CD4-positive, CD25-positive, alpha-beta regulatory T cell (primary cell): ENCODE measurements at places on chromosomes 1 and 21. TPM values are rescaled to one million over a fixed set of nuclear protein-coding genes. Genes with fewer than 3 reads are reported as not detected.

The CRP gene
- not detected for total RNA-seq

The ERICH3 gene
- total RNA-seq: not detected

The FOXO6 gene
- total RNA-seq: 0.91 TPM

The GSTM5 gene
- not detected for total RNA-seq

The HAPLN2 gene
- total RNA-seq: not detected

The DRAXIN gene
- not detected for total RNA-seq

The HHAT gene
- 6.0 TPM for total RNA-seq

The MFSD2A gene
- total RNA-seq: 3.7 TPM

The S100A12 gene
- total RNA-seq: not detected

The BMP8B gene
- 0.39 TPM for total RNA-seq

The SPRR2E gene
- not detected for total RNA-seq

The DNAJC6 gene
- 1.9 TPM for total RNA-seq

The FAM72D gene
- not detected for total RNA-seq

The ANKRD65 gene
- total RNA-seq: not detected

The GPR25 gene
- 1.2 TPM for total RNA-seq

The ETNK2 gene
- total RNA-seq: 3.0 TPM

The SPAG17 gene
- not detected for total RNA-seq

The KIRREL1 gene
- total RNA-seq: not detected

The PGBD5 gene
- not detected for total RNA-seq

The ANKRD45 gene
- total RNA-seq: not detected

The CDC20 gene
- total RNA-seq: 1.2 TPM

The DMRTB1 gene
- not detected for total RNA-seq

The CHIT1 gene
- total RNA-seq: 0.17 TPM

The CBS gene
- not detected for total RNA-seq

The IBA57 gene
- 17.0 TPM for total RNA-seq

The RGS4 gene
- total RNA-seq: not detected

The SLAMF7 gene
- total RNA-seq: 0.76 TPM

The PAFAH2 gene
- 10.7 TPM for total RNA-seq

The KRTAP20-2 gene
- total RNA-seq: not detected

The CELA2B gene
- total RNA-seq: not detected

The FCRL2 gene
- total RNA-seq: 0.17 TPM

The KRTAP11-1 gene
- total RNA-seq: not detected

The JUN gene
- 1,538 TPM for total RNA-seq

The ATAD3C gene
- total RNA-seq: 3.4 TPM

The SLC22A15 gene
- total RNA-seq: 0.17 TPM

The C4BPA gene
- total RNA-seq: not detected

The ERRFI1 gene
- total RNA-seq: 5.8 TPM

The HRNR gene
- not detected for total RNA-seq

The SAMD11 gene
- total RNA-seq: not detected

The LRRC53 gene
- total RNA-seq: not detected

The SLC30A1 gene
- 8.1 TPM for total RNA-seq

The DNAI4 gene
- total RNA-seq: 3.2 TPM

The KDM5B gene
- total RNA-seq: 77.7 TPM

The NOS1AP gene
- total RNA-seq: not detected

The L1TD1 gene
- total RNA-seq: not detected

The OR2T2 gene
- not detected for total RNA-seq

The OR6N1 gene
- total RNA-seq: not detected

The IGSF5 gene
- not detected for total RNA-seq

The LIX1L gene
- 36.2 TPM for total RNA-seq

The MAP3K21 gene
- 0.30 TPM for total RNA-seq

The C8A gene
- not detected for total RNA-seq
